ENCODE measurements at places on chromosomes 6 and 20. TPM values are rescaled to one million over a fixed set of nuclear protein-coding genes. Genes with fewer than 3 reads are reported as not detected.

The PAK5 gene
- total RNA-seq = not detected

The TM9SF4 gene
- 24.3 TPM for total RNA-seq

The MATN4 gene
- total RNA-seq = not detected

The FRMD1 gene
- total RNA-seq = not detected

The TRIM40 gene
- total RNA-seq = not detected

The SDCBP2 gene
- total RNA-seq = 2.1 TPM

The KIF25 gene
- total RNA-seq = not detected

The NHLRC1 gene
- 3.0 TPM for total RNA-seq

The MAP3K4 gene
- 24.8 TPM for total RNA-seq

The SCRT2 gene
- not detected for total RNA-seq

The OLIG3 gene
- total RNA-seq = 0.06 TPM

The WFDC5 gene
- total RNA-seq = not detected

The OTOR gene
- total RNA-seq = not detected

The PTCHD4 gene
- total RNA-seq = 1.2 TPM

The GABRR2 gene
- total RNA-seq = 0.26 TPM

The CTCFL gene
- not detected for total RNA-seq
